Thoracic aorta (tissue), 2 donors: ENCODE measurements at places on chromosomes 7 and 10.

GRCh38 chr10:29372920-29373319 lies 84.0 kb downstream of the LYZL1 start:
- no peak for DNase-seq

DNA sequence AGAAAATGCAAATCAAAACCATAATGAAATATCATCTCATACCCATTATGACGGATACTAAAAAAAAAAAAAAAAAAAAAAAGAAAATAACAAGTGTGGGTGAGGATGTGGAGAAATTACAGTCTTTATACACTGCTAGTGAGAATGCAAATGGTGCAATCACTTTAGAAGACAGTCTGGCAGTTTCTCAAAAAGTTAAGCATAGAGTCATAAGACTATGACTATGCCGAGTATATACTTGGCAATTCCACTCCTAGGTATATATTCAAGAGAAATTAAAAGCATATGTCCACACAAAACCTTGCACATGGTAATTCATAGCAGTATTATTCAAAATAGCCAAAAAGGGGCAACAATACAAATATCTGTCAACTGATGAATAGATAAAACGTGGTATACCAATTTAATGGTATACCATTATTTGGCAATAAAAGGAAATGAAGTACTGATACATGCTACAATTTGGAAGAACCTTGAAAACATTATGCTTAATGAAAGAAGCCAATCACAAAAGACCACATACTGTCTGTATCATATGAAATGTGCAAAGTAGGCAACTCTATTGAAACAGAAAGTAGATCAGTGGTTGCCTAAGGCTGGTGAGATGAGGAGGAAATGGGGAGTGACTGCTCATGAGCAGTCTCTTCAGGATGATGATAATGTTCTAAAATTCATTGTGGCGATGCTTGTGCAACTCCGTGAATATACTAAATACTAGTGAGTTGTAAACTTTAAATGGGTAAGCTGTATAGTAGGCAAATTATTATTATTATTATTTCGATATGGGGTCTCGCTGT lies 90.1 kb upstream of the NANOS1 start:
- DNase-seq: no peak

DNA sequence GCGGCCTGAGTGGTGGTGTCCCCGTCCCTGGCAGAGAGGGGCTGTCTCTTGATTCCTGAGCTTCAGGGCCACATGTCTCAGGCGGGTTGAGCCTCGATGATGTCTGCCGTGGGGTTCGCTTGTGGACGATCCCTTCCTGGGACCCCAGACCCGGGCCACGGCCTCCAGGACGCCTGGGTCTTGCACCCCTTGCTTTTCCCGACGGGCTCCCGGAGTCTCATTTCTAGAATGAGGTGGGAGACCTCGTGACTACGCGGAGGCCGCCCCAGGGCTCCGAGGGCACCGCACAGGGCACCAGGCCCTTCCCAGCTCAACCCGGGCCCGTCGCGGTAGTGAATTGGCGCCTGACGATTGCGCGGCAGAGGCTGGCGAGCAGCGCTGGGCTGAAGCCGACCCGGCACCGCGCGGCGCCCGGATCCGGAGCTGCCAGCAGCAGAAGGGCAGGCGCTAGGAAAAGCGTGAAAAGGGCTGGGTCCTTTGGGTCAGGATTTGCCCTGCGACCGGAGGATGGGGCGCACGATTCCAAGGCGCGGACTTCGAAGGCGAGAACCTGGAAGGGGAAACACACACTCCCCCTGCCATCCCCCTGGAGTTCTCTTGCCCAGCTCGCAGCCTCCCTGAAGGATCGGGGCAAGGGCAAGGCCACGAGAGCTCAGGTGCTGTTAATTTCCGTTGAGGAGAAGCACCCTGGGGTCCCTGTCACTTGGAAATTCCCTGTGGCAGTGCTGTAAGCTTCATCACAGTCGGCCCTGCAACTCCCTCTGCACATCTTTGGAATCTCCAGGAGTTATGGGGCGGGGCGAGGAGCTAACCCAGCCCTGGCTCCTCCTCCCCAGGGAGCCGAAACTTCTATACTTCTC lies 15.5 kb downstream of the TLX1 start:
- DNase-seq: no peak

GRCh38 chr7:17009007-17009719 lies 127.4 kb upstream of the AGR3 start:
- DNase-seq: no peak

DNA sequence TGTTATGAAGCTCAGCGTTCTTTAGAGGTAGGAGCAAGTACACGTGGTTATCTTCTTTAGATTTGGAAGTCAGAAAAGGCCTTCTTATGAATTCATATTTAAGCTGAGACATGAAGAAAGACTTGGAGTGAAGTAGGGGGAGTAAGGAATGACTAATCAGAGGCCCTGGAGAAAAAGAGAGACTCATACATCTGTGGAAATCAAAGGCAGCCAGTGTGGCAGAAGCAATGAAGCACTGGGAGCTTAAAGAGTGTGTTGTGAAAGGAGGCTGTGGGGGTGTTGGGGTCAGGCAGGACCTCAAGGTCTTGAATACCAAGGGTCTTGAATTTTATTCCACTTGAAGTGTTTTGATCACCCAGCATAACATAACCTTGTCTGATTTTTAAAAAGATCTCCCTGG lies 35.7 kb upstream of the FGL2 start:
- no peak for DNase-seq

- no peak for DNase-seq
These were observed 333.2 kb downstream of the RPS24 start for GRCh38 chr10:78366663-78367411.

GRCh38 chr7:5677538-5678294 lies 103.7 kb downstream of the RNF216 start:
- DNase-seq: no peak

DNA sequence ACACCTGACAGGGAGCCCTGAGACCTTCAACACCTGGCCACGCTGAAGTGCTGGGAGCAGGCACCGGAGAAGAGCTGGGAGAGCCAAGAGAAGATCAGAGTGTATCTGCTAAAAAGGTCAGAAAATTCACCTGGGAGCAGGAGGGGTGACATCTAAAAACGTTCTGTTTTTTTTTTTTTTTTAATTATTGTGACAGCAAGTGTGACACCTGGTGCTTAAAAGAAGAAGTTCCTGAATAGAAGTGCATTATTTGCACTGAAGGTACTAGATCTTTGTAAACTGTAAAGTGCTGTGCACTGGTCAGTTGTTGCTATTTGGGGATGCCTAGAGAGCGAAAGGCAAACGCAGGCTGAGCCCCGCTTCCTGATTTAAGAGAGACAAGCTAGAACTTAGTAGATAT lies 422.0 kb downstream of the PLXNA4 start:
- DNase-seq: no peak

GRCh38 chr7:120775755-120776154 lies 82.2 kb downstream of the TSPAN12 start:
- no peak for DNase-seq

DNA sequence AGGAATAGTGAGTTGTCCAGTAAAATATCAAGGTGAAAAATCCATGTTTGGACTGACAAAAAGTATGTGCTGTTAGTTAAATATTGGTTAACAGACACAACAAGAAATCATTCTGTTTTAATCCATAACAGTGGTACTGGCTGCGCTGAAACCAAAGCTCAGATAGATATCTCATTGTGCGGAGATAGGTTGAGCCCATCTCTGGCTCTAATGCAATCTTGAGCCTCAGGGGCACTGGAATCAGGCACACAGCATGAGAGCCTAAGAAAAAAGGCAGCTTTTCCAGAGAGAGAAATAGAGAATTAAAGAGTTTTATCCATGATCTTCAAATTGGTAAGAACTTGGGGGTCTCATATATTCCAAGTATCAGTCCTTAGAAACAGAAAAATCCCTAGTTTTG lies 373.7 kb downstream of the HPSE2 start:
- DNase-seq: no peak

DNA sequence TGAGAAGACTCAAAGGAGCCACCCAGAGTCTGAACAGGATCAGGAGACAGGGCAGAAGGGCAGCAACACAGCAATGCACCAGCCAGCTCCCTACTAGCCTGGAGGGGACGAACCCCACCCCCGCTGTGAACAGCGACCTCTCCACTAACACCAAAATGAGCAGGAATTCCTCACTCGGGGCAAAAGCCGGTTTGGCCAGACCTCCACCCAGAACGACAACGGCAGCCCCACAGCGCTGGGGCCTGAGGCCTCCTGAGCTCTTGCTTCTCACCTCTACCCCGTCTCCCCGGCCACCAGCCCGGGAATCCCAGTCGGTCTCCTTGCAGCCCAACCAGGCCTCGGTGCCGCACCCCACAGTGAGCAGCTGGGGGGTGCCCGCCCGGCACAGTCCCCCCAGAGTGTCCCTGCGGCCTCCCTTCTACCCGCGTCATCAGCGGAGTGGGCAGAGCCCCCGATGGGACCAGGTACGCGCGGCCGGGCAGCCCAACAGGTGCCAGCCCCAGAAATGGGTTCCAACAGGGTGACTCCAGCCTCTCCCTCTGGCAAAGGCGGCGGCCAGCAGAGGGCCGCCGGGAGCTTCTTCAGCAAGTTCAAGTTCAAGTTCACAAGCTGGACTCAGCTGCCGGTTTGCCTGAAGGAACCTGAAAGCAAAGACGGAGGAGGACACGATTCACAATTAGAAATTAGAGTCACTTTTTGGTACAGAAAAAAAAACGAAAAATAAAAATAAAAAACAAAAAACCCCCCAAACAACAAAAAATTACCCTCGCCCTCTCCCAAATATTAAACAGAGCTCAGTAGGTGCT lies 129.0 kb downstream of the MARCHF5 start:
- no peak for DNase-seq

GRCh38 chr7:36400036-36400435 lies 10.4 kb downstream of the ANLN start:
- DNase-seq: no peak

DNA sequence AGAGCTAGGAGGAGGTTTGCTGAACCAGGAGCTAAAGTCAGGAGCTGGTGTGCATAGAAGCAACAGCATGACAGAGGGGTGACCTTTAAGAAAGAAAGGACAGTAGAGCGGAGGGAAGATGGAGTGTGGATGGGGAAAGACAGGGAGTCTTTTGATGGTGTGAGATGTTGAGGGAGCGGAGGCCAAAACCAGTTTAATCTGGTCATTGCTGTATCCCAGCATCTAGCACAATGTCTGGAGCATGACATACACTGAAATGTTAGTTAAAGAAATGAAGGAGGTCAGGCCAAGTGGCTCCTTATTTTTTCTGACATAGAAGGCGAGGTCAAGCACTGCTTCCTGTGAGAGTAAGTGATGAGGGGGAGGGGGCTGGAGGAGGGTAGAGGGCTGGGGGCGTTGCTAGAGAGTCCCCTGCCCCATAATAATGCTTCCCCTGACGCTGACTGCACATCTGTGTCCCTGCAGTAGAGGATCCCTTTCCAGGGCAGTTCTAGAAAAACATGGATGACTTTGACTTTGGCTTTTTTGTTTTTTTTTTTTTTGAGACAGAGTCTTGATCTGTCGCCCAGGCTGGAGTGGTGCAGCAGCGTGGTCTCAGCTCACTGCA lies 70.2 kb downstream of the ZNF467 start:
- no peak for DNase-seq

DNA sequence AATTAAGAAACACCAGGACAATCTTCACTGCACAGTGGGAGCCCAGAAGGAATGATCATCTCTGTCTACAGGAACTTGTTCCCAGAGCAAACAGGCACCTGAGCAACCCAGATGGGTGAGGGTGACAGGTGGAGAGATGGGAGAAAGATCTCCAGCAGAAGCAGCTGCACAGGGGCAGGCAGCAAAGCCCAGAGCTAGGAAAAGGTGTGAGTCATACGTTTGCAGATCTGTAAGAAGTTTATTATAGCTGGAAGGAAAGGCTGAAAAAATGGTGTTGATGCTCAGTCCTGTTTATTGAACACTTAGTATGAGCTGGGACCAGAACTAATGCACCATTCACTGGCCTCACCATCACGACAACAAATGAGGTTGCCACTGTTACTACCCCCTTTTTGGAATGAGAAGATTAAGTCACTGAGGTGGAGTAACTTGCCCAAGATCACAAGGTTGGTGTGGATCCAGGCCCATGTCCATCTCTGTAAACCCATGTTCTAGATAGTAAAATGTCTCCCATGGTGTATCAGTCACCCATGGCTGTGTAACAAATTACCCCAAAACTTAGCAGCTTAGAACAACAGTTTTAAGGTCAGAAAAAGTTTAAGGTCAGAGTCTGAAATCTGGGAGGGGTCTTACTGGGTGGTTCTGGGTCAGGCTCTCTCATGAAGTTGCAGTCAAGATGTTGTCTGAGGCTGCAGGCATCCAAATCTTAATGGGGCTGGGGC lies 506.9 kb downstream of the RPS24 start:
- no peak for DNase-seq

DNA sequence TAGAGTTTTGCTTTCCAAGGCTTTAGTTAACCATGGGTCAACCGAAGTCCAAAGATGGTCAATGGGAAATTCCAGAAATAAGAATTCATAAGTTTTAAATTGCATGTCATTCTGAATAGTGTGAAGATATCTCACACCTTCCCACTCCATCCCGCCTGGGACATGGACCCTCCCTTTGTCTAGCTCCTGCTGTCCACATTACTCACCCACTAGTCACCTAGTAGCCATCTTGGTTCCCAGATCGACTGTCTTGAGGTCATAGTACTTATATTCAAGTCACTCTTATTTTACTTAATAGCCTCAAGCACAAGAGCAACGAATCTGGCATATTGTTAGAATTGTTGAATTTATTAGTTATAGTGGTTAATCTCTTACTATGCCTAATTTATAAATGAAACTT lies 366.6 kb downstream of the PRPF18 start:
- no peak for DNase-seq

DNA sequence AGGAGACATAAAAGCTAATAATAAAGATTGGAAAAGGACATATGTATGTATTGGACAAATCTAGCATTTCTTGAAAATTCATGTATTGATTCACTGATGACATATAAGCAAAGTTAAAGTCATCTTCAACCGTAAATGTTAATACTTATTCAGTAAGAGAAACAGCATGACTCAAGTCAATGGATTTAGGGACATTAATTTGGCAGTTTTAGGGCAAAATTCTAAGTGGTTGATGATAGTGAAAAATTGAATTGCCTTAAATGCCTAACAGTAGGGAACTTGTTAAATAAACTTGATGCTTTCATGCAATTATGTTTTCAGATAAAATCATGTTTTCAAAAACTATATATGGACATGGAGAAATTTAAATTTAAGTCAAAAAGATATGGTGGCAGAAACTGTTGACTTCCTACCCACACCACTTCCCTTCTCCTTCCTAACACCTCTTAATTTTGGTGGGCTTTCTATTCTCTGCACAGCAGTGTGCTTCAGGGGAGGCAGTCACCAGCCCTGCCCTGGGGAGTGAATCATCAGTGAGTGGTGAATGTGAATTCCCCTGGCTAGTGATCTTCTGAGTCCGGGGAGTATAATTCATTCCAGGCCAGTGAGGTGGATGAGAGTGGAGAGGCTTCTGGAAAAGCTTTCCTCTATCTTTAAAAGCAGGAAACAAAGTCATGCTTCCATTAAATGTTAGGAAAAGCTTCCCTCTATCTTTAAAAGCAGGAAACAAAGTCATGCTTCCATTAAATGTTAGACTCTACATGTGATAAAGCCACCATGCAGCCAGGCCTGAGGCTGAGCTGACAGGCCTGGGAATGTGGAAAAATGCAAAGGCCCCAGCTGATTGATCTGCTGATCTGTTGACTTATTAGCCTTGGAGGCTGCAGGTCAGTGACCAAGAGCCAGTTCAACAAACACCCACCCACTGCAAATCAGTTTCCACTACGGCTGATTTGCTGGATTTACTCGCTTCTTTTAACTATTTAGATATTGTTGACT lies 25.2 kb upstream of the ITGB1 start:
- DNase-seq: no peak
